ENCODE measurements at places on chromosomes 5 and 9.

DNA sequence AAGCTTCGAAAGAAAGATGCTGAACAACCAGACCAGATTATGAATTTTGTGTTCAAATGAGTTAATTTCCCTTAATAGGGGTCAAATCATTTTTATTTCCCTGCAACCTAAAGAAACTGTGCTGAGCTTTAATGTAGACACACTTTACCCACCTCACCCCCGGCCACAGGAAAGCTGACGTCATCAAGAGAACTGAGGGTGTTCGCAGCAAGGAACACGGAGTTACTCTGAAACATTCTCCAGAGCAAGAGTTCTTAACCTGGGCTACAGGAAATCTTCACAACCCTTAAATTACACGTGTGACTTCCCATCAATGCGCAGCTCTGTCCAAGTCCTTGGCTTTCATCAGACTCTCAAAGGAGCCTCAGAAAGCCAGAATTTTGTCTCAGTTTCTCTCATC, 116.3 kb downstream of the COL23A1 start:
- no peak for DNase-seq

- no peak for DNase-seq
These were observed 42.0 kb upstream of the TIMD4 start for GRCh38 chr5:157004893-157005551.

GRCh38 chr5:170109059-170110031, 3.6 kb downstream of the FOXI1 start:
- DNase-seq, result peak; percentile 3

- DNase-seq, result no peak
These were observed 75.4 kb downstream of the EMB start for GRCh38 chr5:50365426-50366251.

DNA sequence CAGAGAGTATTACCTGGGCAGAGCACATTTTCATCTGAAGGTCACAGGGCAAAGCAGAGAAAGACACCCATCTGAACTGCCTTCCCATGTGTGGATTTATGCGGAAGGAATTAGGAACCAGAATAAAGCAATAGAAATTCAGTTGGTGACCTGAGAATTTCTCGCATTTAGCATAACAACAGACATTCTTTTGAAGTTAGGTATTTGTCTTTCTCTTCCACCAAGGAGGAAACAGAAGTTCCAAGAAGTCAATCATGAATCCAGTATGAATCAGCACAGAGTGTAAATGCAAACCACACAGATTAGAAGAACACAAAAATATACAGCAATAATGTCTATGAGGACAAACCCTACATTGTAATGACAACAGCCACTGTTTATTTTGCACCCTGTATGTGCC, 515.2 kb upstream of the BRINP1 start:
- no peak for DNase-seq
